ENCODE measurements at places on chromosomes 1 and 21. TPM values are rescaled to one million over a fixed set of nuclear protein-coding genes. Genes with fewer than 3 reads are reported as not detected.

Gene KRTAP21-2
- not detected for polyA plus RNA-seq

Gene PSRC1
- polyA plus RNA-seq = 11.1 TPM

Gene HCRTR1
- polyA plus RNA-seq = 0.23 TPM

Gene PCAT6
- 2.7 TPM for polyA plus RNA-seq

Gene EPHB2
- polyA plus RNA-seq = 15.2 TPM

Gene SLC44A5
- polyA plus RNA-seq = 0.54 TPM

Gene ISG15
- 8.9 TPM for polyA plus RNA-seq

DNA sequence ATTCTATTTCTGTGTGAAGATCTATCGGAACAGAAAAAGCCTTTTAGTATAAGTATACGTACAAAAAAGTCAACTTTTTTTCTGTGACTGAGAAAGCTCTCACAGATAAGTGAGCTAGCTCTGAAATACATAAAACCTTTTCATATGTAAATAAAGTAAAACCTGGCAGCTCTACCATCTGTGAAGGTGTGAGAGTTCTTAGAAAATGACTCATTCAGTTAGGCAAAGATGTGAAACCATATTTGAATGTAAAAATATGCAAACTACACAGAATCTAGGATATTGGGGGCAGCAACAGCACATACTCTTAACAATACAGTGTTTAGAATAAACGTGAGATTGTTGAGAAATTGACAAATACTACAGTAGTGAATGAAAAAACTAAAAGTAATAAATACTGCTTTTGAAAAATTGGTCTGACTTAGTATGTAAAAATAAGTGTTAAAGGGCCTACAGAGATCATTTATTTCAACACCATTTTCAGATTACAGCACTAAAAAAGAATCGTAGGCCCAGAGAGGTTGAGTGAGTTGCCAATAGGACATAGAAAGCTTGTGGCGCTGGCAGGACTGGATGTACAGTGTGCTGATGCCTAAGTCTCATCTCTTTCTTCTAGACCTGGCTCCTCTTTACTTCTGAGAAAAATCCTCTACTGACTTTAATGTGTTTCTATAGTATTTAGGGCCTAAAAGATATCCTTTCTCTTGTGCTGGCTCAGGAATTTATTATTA is 19.8 kb downstream of the ATP6V1G3 start:
- DNase-seq = no peak

DNA sequence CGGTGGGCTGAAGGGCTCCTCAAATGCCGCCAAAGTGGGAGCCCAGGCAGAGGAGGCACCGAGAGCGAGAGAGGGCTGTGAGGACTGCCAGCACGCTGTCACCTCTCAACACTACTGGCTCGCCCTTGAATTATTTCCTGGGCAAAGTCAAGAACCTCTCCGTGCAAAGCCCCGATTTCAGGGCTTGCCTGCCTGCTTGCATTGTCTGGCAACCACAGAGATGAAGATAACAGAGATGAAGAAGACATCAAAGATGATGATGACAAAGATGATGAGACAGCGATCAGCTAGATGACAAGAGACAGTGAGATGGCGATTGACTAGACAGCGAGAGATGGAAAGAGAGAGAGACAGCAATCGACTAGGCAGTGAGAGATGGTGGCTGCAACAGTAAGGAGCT is 976.5 kb downstream of the ADGRL2 start:
- no peak for DNase-seq

GRCh38 chr1:211355873-211356272 is 29.2 kb downstream of the TRAF5 start:
- DNase-seq = no peak

GRCh38 chr1:201653883-201654282 is 115.0 kb downstream of the NAV1 start:
- DNase-seq = no peak

- DNase-seq = no peak
Measured at GRCh38 chr1:155698382-155699038, 9.6 kb downstream of the DAP3 start.

- no peak for DNase-seq
Measured at GRCh38 chr1:48196237-48196636, 26.3 kb upstream of the SLC5A9 start.

DNA sequence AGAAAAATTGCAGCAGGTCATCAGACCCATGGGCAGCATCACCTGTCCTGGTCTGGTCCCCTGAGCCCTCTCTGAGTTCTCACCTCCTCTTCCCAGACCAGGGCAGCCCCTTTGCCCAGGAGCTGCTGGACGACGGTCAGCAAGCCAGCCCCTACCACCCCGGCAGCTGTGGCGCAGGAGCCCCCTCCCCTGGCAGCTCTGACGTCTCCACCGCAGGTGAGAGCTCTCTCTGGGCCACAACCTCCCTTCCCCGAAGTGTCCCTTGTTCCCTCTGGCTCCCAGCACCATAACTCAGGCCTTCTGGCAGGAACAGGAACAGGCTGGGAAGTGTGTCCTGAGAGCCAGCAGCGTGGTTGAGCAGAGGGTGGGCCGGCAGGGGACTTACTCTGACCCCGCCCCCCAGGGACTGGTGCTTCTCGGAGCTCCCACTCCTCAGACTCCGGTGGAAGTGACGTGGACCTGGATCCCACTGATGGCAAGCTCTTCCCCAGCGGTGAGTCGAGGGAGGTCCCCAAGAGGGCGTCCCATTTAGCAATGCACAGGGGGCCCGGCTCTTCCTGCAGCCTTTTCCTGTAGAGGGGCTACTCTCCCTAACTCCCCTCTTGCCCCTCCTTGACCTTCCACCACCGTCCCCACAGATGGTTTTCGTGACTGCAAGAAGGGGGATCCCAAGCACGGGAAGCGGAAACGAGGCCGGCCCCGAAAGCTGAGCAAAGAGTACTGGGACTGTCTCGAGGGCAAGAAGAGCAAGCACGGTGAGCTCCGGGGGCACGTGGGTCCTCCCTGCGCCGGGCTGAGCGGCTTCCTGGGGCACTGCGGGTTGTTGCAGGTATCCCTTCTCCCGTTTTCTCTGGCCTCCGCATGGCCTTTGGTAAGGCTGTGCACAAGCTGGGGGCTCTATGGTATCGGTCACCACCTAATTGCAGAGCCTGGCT is 2.4 kb downstream of the ELF3 start:
- DNase-seq = no peak

GRCh38 chr1:206022766-206023165 is 929 bp downstream of the CTSE start:
- no peak for DNase-seq

DNA sequence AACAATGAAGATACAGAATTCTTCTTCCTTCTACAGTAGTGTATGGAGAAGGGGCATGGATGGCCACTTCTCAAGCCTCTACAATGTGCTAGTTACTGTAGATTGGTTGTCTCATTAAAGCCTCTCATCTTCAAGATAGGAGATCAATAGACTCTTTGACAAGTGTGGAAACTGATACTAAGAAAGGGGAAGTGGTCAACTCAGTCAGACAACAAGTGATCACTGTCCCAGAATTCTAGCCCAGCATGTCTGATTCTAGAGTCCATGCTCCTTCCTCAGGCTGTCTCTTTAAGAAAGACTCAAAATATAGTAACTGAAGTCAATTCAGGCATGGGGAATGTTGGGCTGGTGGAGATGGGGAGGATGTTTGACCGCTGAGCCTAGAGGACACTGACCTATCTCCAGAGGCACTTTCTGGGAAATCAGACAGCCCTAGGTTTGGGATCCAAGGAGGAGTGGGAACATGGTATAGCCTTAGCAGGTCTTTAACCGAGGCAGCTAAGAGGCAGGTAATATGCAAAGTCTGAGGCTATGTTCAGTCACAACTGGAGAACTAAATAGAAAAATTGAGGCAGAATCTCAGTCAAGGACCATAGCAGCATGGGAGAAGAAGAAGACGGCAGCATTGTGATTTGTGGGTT is 39.3 kb upstream of the EYA3 start:
- no peak for DNase-seq

- DNase-seq = no peak
Measured at GRCh38 chr1:5273280-5274003, 619.0 kb downstream of the AJAP1 start.

- no peak for DNase-seq
Measured at GRCh38 chr1:65691972-65692371, 100.7 kb upstream of the PDE4B start.

DNA sequence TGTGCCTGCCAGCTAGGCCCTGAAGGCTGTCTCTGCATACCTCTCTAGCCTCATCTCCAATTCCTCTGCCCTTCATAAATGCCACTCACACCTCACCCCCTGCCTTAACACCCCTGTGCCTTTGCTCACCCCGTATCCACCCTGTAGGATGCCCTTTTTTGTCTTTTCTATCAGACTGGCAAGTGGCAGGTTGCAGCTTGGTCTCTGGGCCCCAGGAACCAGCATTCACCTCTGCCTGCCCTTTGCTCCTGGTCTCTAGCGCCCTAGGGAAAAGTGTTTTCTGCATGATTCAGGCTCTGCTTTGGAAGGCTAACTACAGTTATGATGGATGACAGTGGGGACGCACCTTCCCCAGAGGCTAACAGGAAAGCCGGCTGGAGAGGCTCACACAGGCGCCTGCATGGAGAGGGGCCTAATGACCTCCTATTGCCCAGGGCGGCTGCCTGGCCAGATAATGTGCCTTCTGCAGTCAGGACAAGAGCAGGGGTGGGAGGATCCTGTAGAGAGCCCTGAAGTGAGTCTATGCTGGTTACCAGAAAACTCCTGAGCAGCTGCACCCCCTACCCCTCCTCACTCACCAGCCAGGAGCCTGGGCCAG is 11.2 kb downstream of the KANK4 start:
- DNase-seq = no peak

DNA sequence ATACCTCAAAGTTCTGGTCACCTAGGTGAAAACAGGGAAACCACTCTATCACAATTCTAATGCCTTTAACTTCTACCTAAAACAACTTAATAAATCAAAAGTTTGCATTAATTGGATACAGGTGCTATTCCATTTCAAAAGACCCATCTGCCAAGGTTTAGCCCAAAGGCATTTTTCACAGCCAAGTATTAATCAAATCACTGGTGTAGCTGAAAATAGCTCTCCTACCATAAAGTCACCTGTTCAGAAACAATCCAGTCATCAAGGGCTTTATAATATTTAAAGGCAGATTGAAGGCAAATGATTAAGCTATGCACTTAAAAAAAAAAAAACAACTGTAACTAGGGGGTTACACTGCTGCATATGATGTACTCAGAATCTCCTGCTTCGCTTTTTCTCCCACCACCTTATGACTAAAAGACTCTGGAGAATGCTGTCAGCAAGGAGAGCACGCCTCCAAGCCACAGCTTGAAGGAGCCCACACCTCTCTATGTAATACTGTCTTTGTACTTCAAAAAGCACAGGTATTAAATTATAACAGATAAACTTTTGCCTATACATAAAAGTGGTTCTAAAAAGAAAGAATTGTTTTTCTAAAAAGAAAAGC is 20.5 kb downstream of the KIAA0319L start:
- no peak for DNase-seq

- no peak for DNase-seq
Measured at GRCh38 chr1:165915932-165916348, 88.5 kb downstream of the UCK2 start.

DNA sequence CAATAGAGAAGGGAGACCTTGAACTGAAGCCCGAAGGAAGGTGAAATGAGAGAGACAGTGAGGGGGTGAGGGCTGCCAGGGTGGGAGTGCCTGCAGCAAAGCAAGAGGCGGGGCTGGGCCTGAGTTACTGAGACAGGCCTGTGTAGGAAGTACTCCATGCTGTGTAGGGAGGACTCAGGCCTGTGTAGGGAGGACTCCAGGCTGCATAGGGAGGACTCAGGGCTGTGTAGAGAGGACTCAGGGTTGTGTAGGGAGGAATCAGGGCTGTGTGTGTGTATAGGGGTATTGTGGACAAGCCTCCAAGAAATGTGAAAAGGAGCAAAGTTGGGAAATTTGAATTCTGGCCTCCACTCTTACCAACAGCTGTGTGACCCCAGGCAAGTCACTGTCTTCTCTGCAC is 133.8 kb upstream of the CACNA1E start:
- DNase-seq = no peak

- no peak for DNase-seq
Measured at GRCh38 chr1:25804964-25805862, 5.2 kb downstream of the SELENON start.

- peak; percentile 83 for DNase-seq
Measured at GRCh38 chr1:94884106-94884505, 42.8 kb downstream of the CNN3 start.

GRCh38 chr1:2878591-2878990 is 77.1 kb upstream of the TTC34 start:
- DNase-seq = no peak

DNA sequence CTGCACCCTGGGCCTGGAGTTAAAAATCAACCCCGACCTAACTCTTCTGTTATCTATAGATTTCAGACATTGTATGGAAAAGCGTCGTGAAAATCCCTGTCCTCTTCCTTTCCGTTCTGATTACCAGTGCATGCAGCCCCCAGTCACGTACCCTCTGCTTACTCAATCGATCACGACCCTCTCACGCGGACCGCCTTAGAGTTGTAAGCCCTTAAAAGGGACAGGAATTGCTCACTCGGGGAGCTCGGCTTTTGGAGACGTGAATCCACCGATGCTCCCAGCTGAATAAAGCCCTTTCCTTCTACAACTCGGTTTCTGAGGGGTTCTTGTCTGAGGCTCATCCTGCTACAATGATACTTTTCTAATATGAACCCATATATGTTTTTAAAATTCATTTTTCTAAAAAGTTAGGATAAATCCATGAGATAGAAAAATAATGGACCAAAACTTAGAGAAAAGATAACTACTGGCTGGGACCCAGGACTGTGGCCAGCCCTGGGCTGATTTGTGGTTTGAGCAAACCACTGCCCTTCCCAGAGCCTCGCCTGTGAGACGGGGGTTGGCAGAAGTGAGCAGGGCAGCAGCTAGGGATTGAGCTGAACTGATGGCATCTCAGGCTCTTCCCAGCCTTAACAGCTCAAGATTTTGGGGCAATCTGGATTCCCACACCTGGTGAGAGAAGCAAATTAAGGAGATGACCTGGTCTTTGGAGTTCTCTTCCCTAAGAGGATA is 5.0 kb downstream of the UQCRHL start:
- DNase-seq = no peak

DNA sequence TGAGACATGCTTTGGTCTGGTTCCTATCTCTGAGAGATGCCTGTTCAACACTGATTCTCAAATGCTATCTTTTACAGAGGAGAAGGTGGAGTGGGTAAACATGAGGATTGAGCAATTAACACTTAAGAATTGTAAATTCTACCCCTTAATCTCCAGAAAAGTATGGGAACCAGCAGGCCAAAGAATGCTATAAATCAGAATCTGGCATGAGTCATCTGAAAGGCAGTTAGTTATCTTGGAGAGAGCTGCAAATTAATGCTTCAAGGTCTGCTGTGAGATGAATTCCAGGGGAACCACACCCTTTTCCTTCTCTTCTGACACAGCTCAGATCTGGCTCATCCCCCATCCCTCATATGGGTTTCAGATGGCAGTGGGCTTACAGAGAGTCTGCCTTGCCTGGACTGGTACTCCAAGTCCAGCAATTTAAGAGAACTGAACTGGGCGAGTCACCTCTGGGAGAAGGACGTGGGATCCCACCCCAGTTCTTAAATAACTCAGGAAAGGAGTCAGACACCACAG is 5.2 kb downstream of the S100A10 start:
- no peak for DNase-seq

DNA sequence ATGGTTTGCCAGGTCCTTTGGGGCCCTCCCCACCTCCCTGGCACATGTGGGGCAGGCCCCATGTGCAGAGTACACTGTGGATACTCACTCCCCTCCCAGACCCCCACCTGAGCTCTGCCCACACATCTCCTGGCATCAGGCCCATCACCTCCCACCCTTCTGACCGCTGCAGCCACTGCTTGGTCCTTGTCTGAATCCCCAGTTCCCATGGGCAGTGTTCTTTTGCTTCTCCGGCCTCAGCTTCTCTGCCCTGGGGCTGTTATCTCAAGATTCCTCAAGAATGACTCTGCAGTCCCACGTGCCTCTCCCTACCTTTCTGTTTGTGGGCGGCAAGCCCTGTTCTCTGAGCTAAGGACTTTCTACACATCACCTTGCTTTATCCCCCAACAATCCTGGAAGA is 187.7 kb upstream of the EDN2 start:
- DNase-seq = no peak

Data from hindlimb muscle (tissue), 1 donor.